Activated T-helper 17 cell treated with anti-CD3 and anti-CD28 coated beads, Interleukin-2, amount 50 U/mL, for 72 hours (primary cell): ENCODE measurements at places on chromosomes 11 and 22.

DNA sequence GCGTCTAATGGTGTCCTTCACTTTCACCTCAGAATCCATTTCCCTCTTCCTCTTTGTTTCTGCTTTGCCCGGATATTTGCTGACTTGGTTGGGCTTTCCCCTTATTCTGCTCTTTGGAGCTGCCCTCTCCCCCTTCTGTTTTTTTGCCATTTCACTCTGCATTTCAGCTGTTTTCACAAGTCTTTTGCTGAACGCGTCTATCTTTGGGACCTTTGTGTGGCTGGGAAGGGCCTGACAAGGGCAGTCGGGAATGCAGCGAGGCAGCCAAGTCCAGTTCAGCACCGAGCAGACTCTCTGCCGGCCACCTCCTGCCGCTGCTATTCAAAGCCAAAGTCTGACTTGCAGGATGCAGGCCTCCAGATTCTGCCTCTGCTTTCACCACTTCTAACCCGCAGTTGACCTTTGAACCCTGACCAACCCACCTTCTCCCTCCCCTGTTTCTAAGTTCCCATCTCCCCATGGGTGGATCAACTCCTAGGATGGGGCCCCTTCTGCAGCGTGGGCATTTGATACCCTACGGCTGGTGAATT is 38.2 kb downstream of the FEZ1 start:
- no peak for ATAC-seq

DNA sequence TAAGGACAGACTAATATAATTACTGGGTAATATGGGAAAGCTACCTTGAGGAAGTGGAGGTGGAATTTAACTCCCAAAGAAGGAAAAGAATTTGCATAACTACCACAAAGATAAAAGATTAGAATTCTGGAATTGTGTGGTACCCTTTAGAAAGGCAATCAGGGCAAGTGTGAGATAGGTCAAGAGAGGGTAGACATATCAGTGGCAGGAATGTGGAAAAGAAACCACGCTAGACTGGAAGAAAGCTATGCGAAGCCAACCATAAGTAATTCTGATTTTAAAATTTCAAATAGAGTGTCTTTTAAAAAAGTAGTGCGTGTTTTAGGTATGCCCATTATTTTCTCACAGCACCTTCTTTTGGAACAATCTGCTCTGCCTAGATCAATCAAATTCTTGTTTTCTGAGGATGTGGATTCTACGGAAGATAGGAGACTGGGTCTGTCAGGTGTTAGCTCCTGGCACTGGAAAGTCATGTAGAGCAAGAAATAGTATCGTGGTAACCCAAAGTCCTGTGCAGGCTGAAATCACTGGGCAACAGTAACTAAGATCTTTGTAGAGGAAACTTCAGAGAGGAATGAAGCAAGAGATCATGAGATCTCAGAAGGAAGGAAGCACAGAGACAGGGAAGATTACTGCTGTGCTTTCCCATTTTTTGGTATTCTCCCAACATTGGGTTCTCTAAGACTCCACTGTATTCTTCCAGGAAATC is 111.3 kb upstream of the MTMR2 start:
- ATAC-seq = no peak

- no peak for ATAC-seq
Measured at GRCh38 chr11:2582946-2583604, 116.7 kb downstream of the KCNQ1OT1 start.

DNA sequence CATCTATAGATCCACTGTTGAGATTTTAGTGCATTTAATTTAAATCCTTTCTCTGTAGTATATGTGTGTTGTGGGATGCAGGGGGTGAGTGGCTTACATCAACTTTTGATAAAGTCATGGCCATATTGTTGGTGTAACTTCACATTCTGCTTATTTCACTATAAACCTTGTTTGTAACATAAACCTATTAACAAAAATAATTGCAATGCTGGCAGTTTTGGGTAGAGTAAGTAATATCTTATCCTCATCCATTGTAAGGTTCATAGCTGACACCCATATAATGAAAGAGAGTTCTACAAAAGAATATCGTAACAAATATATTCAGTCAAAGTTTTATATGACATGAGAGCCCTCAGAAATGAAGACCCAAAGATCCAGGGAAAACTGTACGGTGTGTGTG is 601.7 kb upstream of the ANO3 start:
- no peak for ATAC-seq

DNA sequence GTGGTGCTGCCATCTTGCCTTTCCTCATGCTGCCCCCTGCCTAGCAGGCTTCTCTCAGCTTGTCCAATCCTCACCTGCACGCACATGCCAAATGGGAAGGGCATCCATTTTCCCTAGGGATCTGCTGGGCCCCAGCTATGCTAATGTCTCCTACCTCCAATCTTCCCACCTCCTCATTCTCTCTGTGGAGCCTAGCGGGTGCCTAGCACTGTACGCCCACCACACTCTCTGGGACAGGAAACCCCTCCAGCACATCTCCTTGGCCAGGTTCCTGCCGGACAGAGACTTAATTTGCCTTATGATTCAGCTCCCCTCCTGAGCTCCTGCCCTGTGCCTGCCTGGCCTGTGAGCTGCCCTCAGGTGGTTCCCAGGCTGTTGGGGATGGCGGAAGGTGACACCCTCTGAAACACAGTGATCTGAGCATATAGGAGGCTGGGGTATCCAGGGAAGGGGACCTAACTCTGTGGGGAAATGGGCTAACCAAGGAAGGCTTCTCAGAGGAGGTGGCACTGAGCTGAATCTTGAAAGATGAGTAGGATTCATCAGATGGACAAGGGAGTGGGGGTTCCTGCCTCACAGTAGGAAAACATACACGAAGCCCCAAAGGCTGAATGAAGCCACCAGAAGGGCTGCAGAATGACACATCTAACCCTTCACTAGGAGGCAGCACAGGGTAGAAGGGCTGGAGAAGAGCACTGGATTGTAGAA is 79.2 kb upstream of the WNT11 start:
- no peak for ATAC-seq

DNA sequence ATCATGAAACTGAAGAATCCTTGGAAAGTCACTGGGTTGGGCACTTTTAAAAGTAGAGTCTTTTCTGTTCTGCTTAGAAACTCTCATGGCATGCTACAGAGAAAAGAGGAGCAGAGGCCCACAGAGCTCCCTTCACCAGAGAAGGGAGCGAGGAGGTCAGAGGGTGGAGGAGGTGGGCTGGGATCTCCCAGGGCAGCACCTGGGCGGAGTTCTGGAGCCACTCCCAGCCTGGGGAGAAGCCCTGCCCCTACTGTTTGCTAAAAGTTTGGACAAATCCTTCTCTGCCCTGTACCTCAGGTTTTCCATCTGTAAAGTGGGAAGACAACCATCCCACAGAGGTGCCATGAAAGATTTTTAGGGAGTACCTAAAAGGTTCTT is 299.1 kb downstream of the KIRREL3 start:
- ATAC-seq = no peak
